ENCODE measurements at places on chromosomes 6 and 20.
A peak's percentile ranks its signal among the peaks of the same experiment; 100 is the strongest.

- DNase-seq: no peak
These were observed 489.5 kb downstream of the KIF16B start for GRCh38 chr20:16083639-16084280.

DNA sequence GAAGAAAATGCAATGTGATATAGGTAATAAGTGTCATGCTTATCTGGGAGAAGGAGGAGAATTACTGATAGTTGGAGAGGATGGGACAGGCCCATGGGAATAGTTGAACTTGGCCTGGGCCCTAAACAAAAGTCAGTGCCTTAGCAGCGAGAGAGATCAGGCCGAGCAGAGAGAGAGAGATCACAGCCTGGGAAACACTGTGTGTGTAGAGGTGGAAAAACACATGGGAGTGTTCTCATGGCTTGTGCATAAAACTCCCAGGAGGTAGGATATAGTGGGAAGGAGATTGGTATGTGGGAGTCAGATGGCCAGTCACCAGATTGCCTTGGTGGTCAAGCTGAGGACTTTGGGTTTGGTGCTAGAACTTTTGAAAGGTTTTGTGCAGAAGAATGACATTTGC lies 47.6 kb downstream of the FIG4 start:
- no peak for DNase-seq

DNA sequence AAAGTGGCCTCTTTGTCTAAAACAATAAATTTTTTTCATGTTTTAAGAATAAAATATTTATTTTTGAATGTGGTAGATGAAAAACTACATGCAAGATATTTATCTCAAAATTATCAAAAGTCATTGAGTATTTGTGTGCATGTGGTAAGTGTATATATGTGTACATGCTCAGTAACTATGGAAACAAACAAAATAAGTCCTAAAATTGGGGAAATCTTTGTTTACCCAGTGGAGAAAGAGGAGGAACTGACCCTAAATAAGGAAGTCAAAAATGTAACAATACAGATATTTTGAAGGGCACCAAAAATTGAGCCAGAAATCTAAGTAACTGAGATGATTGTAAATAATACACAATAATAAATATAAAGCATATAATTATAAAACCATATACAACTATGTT lies 639.2 kb downstream of the MAFB start:
- DNase-seq: no peak

DNA sequence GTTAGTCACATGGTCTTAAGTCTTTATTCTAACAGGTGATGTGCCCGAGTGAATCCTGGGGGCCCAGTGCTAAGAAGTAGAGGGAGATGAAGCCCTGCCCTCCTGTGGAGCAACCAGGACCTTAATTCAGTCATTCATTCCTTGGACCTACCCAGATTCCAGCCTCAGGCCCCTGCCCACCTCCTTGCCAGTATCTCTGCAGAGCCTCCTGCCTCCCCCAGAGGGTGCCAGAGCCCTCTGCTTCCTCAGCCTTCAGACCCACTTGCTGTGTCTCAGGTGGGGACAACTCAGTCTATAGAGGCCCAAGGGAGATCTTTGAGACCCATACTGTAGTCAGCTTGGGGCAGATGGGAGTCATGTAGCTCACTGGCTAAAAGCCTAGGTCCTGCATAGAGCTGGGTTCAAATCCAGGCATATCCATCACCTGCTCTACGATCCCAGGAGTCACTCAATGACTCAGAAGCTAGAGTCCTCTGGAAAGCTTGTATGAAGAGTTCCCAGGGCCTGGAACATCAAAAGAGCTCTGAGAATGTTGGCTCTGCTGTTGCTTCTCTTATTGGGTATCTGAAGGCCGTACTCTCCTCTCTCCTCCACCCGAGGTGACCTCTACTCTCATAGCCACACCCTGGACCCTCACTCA lies 3.9 kb upstream of the SIGLEC1 start:
- DNase-seq: peak; percentile 69

DNA sequence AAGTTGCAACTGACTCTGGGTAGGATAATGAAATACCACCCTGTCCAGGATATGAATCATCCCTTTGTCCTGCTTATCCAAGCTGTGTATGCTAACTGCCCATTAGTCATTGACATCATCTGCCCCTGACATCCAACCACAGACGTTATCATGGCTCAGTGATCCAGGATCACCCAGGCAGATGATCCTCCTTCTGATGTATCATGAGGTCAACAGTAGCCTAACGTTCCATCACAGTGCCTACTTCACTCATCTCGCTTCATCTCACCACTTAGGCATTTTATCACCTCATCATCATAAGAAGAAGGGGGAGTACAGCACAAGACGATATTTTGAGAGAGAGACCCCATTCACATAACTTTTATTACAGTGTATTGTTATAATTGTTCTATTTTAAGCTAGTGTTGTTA lies 13.4 kb upstream of the BTN3A2 start:
- DNase-seq: peak; percentile 89

- DNase-seq: no peak
These were observed 24.7 kb downstream of the GLO1 start for GRCh38 chr6:38678178-38678760.

DNA sequence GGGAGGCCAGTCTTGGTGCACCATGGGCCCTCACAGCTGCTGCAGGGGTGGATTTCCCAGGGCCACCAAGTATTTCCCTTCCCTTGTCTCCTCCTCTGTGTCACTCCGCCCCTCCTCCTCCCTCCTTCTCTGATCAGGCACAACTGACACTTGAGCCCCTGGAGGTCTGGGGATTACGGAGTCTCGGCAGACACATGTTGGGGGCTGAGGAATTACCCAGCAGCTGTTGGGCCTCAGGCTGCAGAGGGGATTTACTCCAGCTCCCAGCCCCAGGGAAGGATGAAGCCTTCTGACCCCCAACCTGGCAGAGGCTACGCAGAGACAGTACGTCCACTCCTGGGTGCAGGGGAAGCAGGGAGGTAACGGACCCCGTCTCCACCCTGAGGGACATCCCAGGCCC lies 420.5 kb upstream of the SULF2 start:
- DNase-seq: no peak

GRCh38 chr6:129593233-129593564 lies 116.8 kb downstream of the ARHGAP18 start:
- no peak for DNase-seq

DNA sequence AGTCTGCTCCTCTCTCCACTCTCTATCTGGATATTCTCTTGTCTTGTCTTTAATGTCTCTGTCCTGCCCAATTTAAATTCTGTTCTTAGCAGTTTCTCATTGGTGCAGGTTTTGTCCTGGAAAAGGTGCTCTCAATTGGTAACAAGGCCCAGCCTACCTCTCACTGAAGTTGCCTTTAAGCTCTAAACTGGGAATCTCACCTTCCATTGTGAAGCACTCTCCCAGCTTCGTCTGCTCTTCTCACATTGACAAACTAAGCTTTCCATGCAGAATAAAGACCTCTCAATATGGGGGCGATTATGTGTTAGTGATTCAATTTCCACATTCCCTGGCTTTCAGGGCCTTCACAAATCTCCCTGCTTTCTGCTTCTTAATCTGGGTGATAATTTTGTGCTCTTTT lies 1712.2 kb downstream of the GRIK2 start:
- DNase-seq: no peak

DNA sequence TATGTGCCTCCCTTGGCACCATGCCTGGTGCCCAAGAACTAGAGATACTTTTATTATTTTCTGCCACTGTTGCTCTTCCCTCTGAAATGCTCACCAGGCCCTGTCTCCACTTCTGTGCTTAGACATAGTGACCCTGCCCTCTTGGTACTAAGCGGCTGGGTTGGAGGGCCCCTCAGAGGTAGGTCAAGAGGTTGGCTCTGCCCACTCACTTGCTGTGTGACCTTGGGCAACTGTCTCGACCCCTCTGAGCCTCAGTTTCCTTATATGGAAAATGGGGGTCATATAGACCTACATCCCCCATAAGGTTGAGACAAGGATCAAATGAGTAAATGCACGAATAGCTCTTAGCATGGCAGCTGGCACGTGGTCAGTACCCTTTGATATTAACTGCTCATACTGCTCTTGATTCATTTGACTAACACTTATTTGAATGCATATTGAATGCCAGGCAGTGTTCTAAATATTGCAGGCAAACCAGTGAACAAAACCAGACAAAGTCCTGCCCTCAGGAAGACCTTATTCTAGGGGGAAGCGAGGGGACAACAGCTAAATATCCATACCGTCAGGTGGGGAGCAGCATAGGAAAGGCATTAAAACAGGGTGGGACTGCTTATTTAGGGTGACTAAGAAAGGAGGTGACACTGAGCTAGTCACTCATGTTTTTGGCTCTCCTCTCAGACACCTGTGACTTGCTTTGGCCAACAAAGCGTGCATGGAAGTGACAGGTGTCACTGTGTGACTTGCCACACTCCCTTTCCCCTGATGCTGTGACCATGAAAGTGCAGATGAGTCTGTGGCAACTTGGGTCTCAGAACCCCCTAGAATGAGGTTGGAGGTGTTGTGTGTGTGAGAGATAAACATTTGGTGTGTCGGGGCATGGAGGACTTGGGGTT lies 14.3 kb upstream of the SPO11 start:
- no peak for DNase-seq

- no peak for DNase-seq
These were observed 208.6 kb upstream of the RNF217 start for GRCh38 chr6:124753562-124754105.

DNA sequence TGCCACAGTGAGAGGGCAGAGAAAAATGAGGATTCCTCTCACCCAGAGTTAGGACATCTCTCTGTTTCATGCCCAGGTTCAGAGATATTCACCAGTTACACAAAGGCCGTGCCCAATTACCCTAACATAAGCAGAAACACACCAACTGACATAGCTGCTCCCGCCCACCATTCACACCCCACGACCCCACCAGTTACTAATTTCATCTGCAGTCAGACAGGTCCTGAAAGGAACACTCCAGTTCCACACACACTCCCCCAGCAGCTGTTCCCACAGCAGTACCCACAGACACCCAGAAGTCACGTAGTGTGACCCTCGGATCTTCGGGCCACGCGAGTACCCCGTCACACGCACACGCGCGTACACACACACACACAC lies 532 bp downstream of the TMEM74B start:
- no peak for DNase-seq

DNA sequence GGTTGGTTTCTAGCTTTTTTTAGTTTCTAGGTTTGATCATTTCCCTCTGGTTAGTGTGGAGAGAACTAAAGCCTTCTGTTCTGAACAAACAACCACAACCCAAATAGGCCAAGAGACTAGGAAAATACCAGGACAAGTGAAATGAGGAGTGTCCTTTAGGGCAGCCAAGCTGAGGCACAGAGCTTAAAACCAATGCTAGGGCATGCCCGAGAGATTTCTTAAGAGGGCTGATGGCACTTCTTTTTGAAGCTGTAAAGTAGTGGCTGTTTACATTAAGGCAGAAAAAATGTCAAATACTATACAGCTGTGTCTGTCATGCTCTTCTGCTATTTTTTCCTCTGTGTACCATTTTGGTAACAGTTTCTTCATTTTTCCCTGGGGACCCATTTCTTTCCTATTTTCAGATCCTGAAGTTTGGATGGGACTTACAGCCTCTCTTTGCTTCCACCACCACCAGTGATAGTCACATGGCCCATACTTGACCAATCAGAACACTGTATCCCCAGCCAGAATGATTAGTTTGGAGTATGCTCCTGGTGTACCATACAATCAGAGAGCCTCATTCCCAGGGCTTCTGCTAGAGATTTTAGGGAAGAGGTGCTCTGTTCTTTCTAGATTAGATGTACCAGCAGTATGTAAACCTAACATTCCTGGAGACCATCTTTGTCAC lies 154.4 kb downstream of the BMP2 start:
- no peak for DNase-seq

- DNase-seq: no peak
These were observed 174.7 kb downstream of the PREX1 start for GRCh38 chr20:48652961-48653705.

GRCh38 chr6:158758941-158759479 lies 60.2 kb downstream of the EZR start:
- DNase-seq: no peak

GRCh38 chr20:63433351-63433750 lies 39.1 kb downstream of the KCNQ2 start:
- DNase-seq: no peak

DNA sequence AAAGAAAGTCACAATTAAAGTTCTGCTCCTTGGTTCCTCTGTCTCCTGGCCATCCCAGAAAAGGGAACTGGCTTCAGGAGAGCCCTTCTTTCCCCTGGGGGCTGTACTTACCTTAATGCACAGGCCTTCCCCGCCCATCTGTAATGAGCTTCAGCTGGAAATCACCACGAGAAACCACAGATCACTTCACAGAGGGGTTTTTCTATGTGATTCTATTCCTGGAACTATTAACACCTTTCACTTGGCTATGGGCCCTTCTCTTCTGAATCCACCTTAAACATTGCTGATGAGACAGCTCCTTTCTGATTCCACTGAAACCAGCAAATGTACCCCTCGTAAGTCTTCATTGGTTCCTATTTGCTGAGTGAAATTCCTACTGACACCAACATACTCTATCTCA lies 80.7 kb downstream of the FOXF2 start:
- DNase-seq: no peak

DNA sequence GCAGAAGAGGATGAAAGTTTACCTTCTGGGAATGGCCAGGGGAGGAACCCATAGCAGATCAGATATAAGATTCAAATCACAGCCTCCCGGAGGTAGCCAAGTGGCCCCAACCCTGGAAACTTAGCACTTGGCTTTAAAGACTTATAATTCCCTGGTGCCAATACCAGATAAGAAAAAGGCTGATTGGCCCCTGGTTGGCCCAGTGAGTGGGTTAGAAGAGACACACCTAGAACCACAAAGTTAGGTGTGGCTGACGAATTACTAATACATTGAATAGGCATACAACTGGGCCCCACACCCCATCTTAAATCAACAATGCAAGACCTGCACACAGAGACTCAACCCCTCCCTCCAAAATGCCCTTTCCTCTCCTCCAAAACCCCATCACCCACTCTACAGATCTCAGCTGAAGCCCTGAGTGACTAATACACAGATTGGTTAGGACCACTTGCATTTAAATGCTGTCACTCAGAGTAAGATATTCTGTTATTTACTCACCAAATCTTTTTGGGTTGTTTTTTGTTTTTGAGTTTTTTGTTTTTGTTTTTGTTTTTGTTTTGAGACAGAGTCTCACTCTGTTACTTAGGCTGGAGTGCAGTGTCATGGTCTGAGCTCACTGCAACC lies 315.4 kb upstream of the JARID2 start:
- peak; percentile 79 for DNase-seq

- peak; percentile 16 for DNase-seq
These were observed 142.5 kb downstream of the CD164 start for GRCh38 chr6:109239651-109240321.

- no peak for DNase-seq
These were observed 12.8 kb downstream of the PFDN4 start for GRCh38 chr20:54220722-54221121.

GRCh38 chr6:106360989-106361430 lies 493 bp downstream of the CRYBG1 start:
- no peak for DNase-seq

DNA sequence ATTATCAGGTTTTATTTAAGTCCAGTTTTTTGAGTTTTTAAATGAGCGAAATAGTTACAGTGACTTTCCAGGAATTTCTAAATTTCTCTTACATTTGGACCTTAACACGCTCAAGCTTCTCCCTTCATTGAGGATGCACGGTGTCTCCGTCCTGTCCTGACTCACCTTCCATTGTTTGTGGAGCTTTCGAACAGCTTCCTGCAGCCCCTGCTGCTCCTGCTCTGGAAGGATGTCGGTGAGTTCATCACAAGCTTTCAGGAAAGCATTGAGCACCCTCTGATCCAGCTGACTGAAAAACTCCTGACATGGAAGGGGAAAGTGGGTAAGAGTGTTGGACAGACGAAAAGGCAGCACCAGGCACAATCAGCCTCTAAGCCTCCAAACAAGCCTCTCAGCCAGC lies 183.7 kb downstream of the SYNE1 start:
- DNase-seq: no peak

Measured in hematopoietic multipotent progenitor cell treated with erythropoietin and hydrocortisone succinate and interleukin-3 and kit ligand, for 8 days (in vitro differentiated cells).